CD4-positive, alpha-beta T cell treated with Interleukin-6 for 4 hours (primary cell): ENCODE measurements at places on chromosomes 4 and X.

- no peak for DNase-seq
These were observed 96.7 kb upstream of the CBR4 start for GRCh38 chr4:169106696-169107229.

DNA sequence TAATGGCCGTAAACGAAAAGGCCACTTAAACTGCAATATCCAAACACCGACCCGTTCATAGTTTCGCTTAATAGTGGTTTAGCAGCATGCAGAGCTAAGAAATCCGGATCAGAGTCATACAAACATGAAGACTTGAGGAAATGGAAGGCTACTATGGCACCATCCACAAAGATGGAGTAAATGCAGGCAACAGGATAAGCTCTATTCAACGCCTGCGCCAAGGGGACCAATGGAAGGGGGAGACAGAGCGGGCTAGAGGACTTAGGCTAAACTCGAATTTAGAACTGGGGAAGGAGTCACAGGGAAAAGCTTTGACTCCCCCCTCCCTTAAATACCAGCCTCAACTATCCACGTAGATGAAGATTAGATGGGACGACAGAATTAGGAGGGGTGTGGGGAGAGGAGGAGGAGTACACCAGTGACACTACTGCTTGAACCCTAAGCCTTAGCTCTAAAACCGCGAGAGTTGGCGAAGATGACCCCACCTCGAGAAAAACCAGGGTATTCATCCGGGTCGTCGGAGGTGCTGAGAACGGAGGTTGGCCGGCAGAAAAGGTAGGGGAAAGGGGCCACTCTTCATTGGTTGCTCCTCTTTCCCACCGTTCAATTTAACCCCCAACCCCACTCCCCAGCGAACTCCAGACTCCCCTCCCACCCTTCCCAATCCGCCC, 3.5 kb downstream of the HUWE1 start:
- DNase-seq: peak; percentile 35

DNA sequence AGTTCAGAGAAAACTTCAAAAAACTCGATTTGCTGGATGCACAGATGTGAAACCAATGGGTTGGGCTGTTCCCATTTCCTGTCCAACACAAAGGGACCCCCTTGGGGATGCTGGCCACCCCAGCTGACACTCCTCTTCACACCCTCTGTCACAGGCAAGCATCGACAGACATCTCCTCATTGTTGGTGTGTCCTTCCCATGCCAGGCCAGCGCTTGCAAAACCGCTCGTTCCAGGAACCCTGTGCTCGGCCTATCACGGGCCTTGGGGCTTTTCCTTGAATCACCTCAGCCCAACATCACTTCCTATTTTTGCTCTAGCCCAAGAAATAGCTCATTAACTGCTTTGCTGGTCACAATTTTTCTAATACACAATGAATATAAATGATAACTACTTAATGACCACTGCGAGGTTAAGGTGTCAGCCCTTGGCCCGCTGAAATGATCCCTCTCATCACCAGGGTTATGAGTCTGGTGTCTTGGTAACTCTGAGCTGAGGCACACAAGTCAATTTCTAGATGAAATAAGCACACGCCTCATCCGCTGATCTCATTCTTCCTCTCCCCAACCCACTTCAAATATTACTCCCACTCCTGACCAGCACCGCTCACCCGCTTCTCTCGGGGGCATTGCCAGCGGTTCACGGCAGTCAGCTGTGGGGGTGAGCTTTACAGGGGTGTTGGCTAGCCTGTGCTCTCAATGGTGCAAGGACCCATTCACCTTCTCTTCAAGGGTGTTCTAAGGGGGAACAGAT, 32.3 kb downstream of the BCOR start:
- DNase-seq: peak; percentile 35

DNA sequence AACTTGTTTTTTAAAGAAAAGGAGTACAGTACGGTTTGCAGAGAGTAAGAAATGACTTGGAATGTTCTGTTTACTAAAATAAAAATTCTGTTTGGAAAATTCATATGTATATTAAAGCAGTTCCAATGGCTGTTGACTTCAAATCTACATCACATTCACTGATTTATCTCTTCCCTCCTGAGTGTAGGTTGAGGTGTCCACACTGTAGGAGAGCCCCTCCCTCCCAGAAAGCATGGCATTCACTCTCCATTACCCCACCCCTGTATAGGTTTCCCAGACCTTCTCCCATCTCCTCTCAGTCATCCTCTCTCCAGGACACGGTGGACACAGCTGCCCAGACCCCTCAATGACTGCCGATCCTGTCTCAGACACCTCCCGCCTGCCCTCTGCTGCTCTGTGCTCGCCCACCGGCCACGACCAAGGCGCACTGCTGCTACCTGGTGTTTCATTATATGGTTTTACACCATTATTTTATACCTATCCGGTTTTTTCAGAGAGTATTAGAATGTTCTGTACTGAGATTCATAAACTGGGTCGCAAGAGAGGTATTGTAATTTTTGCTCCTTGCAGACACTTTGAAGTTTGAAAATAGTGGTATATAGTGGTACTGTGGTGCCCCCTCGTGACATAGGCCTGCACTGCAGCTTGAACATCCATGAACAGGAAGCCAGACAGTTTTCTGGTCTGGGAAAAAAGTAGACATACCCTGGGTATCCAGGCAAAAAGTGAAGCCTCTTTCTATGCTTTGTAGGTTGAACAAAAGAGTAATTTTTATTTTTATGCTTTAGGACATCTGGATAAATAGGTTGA, 38.8 kb upstream of the BEX4 start:
- DNase-seq: peak; percentile 61

DNA sequence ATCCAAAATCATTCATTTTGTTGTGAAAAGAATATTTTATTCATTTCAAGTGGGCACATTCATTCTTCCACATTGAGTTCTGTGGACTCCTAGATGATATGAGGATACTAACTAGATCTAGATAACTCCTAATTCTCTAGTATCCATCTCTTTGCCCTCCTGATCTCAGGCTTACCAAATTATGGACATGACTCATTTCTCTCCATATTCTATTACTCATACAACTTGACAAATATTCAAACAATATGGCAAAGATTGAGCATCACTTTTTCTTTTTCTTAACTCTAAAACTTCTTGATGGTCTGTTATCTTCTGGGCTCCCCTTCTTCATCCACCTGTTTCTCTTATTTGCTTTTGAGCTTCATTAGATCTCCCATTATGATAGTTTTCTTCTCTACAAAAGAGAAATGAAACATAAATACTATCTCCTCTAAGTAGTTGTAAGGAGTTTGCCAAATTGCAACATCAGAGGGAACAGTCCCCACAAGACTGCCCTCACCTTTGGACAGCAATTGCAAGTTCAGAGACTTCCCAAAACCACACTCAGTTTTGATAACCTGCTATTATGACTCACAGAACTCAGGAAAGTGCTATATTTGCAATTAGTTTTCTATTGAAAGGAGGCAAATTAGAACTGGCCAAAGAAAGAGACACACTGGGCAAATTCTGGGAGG, 422.9 kb downstream of the SPRY1 start:
- DNase-seq: no peak

GRCh38 chr4:8910100-8910821, 38.6 kb upstream of the HMX1 start:
- DNase-seq: no peak

DNA sequence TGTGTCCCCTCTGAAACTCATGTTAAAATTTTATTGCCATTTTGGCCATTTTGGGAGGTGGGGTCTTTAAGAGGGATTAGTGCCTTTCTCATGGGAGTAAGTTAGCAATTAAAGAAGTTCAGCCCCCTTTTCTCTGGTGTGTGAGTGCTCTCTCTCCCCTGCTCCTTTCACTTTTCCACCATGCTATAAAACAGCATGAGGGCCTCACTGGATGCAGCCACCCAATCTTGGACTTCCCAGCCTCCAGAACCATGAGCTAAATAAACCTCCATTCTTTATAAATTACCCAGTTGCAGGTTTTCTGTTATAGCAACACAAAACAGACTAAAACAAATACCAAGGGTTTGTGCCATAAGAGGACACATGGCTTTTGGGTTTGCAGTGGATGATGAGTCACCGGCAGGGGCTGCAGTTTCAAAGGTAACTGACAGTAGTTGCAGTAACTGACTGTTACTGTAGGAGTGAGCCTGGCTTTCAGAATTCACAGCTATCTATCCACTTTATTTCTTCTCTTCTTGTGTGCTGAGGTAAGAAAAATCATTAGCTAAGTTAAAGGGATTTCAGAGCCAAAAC, 121.5 kb downstream of the PPEF1 start:
- DNase-seq: peak; percentile 8

GRCh38 chr4:102759831-102760644, 730 bp downstream of the MANBA start:
- DNase-seq: peak; percentile 11

DNA sequence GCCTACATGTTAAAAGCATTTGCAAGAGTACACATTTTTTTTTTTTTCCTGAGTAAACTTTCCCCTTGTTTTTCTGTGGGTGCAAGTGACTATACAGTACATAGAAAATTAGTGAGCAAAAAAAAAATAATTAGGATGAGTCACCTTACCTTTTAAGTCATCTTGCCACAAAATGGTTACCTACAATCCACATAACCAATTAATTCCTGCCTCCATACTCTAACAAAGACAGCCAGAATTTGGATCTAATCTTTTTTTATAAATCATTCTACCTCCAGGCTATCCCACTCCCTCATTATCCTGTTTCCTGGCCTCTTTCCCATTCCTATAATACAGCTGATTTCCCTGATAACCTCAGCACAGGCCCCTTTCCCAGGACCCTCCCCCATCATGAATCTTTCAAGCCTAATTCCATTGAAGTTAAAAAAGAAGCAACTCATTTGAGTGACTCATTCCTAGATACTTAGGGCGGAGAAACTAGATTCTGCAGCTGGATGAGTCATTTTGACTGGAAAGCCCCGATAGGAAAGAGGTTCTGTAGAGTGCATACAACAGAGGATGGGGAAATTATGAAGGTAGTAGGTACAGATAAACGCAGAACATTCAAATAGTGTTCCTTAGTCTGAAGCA, 128.2 kb downstream of the C4orf51 start:
- peak; percentile 3 for DNase-seq

GRCh38 chr4:110058677-110059076, 139.7 kb downstream of the ELOVL6 start:
- DNase-seq: no peak

DNA sequence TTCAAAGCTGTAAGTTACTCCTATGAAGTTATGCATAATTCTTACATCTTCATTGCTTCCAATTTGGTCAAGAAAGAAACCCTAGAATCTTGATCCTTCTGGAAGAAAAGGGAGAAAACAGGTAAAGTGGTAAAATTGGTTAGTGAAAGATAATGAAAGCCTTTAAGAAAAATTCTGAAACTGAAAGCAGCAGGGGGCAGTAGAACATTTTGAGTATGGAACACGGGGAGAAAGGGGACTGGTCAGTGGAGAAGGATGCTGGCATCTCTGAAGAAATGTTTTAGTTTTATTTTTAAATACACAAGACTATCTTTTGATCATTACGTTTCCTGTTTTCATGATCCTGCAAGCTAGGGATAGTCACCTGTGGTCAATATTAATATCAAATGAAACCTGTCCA, 54.3 kb downstream of the SLIT2 start:
- no peak for DNase-seq

GRCh38 chrX:68596871-68597270, 50.6 kb upstream of the STARD8 start:
- DNase-seq: no peak
